Activated CD4-positive, CD25-positive, alpha-beta regulatory T cell treated with anti-CD3 and anti-CD28 coated beads, Interleukin-2, amount 50 U/mL, for 16 hours (primary cell): ENCODE measurements at places on chromosomes 3 and 15.

- DNase-seq, result no peak
Measured at GRCh38 chr15:51367322-51367976, 26.0 kb downstream of the GLDN start.

DNA sequence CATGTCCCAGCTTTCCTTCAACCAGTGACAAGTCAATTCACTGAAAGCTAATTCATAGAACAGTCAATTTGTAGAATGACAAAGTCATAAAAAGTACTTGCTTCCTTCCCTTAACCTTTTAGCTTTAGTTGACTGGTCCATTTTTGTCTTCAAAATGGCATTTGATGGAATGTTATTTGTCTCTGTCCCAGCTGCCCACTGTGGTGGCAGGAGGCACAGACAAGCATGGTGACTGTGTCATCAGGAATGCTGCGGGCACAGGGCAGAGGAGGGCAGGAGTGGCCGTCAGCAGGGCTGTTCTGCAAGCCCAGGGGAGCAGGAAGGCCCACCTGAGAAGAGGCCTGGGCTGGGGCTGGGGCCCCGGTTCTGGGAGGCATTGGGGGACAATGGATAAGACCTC is 10.0 kb downstream of the IQSEC1 start:
- no peak for DNase-seq

GRCh38 chr15:58407778-58408177 is 24.0 kb upstream of the LIPC start:
- DNase-seq, result no peak

- DNase-seq, result no peak
Measured at GRCh38 chr3:152857082-152857481, 22.2 kb downstream of the P2RY1 start.

GRCh38 chr3:124034016-124034843 is 42.3 kb upstream of the ROPN1 start:
- DNase-seq, result no peak

DNA sequence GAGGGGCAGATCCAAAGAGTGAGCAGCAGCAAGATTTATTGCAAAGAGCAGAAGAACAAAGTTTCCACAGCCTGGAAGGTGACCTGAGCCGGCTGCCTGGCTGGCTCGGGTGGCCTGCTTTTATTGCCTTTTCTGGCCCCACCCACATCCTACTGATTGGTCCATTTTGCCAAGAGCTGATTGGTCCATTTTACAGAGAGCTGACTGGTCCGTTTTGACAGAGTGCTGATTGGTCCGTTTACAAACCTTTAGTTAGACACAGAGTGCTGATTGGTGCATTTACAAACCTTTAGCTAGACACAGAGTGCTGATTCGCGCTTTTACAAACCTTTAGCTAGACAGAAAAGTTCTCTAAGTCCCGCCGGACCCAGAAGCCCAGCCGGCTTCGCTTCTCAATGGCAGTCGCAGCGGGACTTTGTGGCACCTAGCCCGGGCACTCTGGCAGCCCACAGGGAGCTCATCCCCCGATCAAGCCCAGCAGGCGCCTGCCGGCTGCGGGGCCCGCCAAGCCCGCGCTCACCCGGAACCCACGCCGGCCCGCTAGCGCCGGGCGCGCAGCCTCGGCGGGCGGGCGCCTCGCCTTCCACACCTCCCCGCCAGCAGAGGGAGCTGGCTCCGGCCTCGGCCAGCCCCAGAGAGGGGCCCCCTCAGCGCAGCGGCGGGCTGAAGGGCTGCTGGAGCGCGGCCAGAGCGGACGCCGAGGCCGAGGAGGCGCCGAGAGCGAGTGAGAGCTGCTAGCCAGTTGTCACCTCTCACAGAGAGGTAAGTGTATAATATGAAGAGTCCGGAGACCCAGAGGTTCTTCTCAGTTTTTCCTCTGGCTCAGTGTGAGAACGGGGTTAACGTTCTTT is 339.2 kb downstream of the CHL1 start:
- no peak for DNase-seq

DNA sequence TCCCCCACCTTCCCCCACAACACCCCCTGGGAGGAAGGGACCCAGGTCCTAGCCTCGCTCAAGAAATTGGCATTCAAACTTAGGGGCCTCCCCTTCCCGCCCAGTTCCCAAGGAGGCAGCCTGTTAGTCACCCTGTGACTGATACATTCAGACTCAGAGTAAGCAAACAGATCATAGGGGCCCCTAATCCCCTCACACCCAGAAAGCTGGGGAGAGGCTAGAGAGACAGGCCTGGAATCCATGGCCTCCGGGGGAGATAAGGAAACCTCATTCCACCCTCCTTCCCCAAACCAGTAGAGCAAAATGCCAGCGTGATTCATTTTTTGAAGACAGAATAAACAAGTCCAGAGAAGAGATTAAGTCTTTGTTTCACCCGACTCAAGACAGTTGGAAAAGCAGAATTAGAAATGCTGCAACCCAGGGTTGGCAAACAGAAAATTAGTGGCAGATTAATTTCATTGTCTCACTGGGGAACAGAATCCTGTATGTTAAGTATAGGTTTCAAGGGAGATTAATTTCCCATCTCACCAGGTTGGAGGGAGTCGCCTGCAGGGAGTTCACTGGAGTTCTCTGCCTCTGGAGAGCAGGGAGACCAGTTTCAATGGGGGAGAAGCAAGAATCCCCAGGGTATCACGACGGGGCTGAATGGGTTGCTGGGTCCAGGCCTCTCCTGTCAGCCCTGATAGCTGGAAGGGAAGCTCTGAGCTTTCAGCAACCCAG is 268.3 kb downstream of the UACA start:
- no peak for DNase-seq

DNA sequence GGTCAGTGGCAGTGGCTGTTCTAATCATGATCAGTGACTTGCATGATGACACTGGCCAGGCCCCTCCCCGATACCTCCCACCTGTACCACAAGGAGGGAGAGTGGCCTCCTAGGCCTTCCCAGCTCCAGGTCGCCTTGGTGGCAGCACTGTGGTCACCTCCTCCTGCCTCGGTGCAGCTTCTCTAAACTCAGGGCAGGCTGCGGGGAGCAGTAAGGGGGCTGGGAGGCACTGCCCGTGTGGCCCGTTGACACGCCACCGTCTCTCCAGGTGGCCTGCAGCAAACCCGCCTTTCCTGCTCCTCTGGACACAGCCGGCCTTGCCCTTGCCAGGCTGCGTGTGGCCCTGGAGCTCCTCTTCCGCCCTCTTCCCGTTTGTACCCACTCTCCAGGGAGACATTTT is 184.1 kb downstream of the XXYLT1 start:
- DNase-seq, result no peak

- DNase-seq, result no peak
Measured at GRCh38 chr3:105388176-105388575, 21.5 kb downstream of the ALCAM start.

- DNase-seq, result no peak
Measured at GRCh38 chr15:83733206-83733605, 79.3 kb downstream of the ADAMTSL3 start.

DNA sequence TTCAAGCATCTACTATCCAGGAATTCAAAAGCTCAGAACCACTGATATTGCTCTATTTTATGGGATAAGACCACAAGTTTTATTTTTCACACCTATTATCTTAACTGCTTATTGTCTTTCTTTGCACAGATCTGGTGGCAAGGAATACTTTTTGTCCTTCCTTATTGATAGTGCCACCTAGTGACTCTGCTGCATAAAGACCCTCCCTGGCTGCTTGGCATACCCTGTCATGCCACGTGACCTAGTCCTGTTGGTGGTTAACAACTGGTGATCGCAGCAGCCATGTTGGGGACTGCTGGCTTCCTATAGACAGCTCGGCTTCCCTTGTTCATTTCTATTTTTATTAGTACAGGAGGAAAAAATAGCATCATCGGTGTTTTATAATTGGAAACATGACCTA is 236.3 kb downstream of the MEX3B start:
- DNase-seq, result no peak

- DNase-seq, result no peak
Measured at GRCh38 chr15:67740405-67740804, 84.9 kb upstream of the SKOR1 start.

DNA sequence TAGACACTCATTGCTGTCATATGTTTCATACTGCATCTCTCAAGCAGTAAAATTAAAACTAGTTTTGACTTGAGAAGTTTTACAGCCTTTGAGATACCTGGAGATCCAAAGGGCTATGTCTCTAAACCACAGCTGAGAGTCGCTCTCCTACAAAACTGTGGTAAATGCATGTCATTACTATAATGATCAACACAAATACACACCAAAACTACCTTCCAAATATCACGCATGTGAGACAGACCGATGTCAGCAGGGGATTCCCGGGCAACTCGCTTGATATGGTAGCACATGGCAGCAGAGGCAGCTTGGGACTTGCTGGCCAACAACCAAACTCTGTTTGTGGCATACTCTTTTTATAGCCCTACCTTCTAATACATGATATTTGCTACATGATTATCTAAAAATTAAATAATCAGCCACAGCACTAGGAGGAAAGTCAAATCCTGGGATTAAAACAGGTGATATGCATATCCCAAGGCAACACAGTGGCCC is 56.3 kb downstream of the PDZRN3 start:
- no peak for DNase-seq

DNA sequence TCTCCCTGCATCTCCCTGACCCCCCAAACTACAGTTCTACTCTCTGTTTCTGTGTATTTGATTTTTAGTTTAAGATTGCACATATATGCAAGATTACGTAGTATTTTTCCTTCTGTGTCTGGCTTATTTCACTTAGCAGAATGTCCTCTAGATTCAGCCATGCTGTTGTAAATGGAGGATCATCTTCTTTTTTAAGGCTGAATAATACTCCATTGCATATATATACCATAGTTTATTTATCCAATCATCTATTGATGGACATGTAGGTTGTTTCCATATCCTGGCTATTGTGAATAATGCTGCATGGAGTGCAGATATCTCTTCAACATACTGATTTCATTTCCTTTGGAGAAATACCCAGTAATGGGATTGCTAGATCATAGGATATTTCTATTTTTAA is 70.8 kb downstream of the RFTN1 start:
- DNase-seq, result no peak

DNA sequence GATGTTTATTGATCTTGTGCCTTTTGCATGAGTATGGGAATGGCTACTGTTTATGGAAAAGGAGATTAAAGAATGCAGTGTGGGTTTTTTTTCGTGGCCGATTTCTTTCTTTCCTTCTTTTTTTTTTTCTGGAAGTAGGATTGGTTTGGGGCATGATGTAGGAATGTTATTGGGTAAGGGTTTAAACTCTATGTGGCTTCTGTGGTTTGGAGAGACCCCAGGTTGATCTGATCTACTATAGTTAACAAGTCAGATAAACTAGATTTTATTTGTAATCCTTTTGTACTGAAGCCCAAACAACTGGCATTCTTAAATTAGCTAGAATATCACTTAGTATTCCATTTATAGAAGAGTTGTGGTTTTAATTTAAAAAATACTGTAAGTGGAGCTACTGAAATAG is 304.8 kb downstream of the LPP start:
- DNase-seq, result no peak

GRCh38 chr15:31266712-31267111 is 59.9 kb upstream of the KLF13 start:
- no peak for DNase-seq

DNA sequence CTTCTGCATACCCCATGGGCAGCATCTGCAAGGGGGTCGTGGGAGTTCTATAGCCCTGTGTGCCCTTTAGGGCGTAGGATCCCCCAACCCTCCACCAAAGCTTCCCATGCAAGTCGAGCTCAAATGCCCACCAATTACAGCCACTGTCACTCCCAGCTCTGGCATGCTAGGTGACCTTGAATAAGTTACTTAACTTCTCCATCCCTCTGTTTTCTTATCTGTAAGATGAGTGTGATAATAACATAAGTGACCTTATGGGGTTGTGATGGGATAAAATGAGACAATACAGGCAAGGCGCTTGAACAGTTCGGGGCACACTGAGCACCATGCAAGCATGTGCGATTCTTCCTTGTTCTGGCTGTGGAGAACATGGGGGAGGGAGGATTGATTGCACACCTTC is 74.8 kb upstream of the POMGNT2 start:
- no peak for DNase-seq

- no peak for DNase-seq
Measured at GRCh38 chr15:99454941-99455788, 110.6 kb upstream of the MEF2A start.
